ENCODE measurements at places on chromosomes 6 and 20.
A peak's percentile ranks its signal among the peaks of the same experiment; 100 is the strongest.

DNA sequence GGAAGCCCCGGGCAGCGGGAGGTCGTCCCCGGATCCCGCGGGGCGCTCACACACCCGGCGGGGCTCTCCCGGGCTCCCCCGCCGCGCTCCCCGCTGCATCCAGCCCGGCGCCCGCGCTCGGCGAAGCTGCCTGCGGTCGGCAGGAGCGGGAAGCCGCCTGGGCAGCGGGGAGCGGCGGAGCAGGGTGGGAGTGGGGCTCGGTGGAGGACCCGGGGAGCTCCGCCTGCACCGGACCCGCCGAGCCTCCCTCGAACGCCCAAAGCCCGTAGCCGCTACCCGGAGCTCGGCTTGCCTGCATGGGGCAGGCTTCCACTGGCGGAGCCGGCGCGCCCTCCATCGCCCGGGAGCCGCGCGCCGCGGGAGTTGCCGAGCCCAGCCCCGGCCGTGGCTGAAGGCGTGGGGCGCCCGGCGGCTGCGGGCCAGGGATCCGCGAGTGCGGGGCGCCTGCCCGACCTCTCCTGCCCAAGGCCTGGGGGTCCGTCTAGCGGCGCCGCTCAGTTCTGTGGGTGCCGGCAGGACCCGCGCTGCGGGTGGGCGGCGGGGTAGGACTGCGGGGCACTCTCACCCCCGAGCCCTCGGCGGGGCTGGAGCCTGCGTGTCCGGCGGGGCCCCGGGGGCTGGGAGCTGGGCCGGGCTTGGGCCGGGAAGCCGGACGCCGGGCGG, 671 bp downstream of the CDH4 start:
- no peak for DNase-seq

- DNase-seq, result no peak
Measured at GRCh38 chr6:38467566-38467965, 172.2 kb downstream of the BTBD9 start.

- DNase-seq, result no peak
Measured at GRCh38 chr20:17835240-17835933, 133.2 kb downstream of the SNX5 start.

GRCh38 chr20:35311822-35312221, 19.6 kb upstream of the FAM83C start:
- no peak for DNase-seq

- no peak for DNase-seq
Measured at GRCh38 chr6:97689078-97689754, 406.2 kb upstream of the MMS22L start.

GRCh38 chr6:15708231-15708630, 45.4 kb upstream of the DTNBP1 start:
- peak; percentile 58 for DNase-seq

- peak; percentile 75 for DNase-seq
Measured at GRCh38 chr20:33697129-33697528, 10.9 kb upstream of the E2F1 start.

DNA sequence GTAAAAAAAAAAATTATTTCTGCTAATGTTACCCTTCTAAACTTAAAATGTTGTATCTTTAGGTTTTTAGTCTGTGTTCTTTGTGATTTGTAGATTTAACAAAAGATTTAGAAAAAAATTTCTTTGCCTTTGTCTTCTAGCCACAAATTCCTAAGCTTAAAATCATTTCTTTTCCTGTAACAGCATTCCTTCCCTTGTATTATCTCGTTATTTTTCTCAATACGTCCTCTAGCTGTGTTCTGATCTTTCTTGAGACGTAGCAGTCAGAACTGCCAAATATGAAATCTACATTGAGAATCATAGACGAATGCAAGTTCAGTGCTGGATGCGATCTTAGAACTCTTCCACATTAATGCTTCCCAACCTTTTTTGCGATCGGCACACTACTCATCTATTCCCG, 283.1 kb downstream of the UTRN start:
- no peak for DNase-seq

- DNase-seq, result no peak
Measured at GRCh38 chr20:53103124-53103523, 131.0 kb downstream of the TSHZ2 start.

Data from NCI-H446 treated with DMSO at 0.1 percent for 48 hours (cell line).